ENCODE measurements at places on chromosomes 11 and 22.

- peak; percentile 17 for DNase-seq
Observed at GRCh38 chr11:67698247-67698646, 23.8 kb upstream of the ALDH3B2 start.

- no peak for DNase-seq
Observed at GRCh38 chr11:37223962-37224361, 625.9 kb upstream of the RAG2 start.

- DNase-seq = no peak
Observed at GRCh38 chr11:8610532-8611116, 16.6 kb upstream of the STK33 start.

DNA sequence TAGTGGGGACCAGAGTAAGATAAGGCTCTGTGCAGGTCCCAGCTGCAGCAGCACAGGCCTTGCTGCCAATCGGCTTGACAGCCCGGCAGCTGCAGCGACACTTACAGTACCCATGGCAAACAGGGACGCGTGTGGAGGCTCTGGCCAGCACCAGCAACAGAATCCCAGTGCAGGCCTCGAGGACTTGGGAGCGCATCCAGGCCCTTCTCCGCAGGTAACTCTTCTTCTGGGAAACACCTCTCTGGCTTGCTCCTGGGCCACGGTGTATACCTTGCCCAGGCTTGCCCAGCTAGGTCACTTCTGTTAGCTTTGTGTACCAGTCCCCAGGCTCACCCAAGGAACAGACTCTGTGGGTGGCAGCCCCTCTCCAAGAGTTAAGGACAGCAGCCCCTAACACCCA is 126.7 kb downstream of the CTTN start:
- DNase-seq = no peak

- no peak for DNase-seq
Observed at GRCh38 chr11:34855754-34856095, 60.5 kb downstream of the APIP start.

- DNase-seq = no peak
Observed at GRCh38 chr11:34651551-34651950, 30.7 kb downstream of the EHF start.

DNA sequence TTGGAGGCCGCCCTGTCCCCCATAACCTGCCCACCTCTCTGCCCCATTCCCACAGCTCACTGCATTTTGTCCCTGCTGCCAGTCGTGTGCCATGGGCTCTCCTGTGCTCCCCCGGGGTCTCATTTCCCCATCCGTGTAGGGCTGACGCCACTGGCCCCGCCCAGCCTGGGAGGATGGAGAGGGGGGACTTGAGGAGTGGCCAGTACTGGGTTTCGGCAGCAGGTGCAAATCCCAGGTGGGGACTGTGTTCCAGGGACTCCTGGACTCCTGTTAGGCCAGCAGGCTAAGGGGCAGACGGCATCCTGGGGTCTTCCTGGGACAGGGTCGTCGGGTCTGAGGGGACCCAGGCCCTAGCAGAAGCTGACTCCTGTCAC is 1.2 kb upstream of the MYO7A start:
- DNase-seq = no peak

DNA sequence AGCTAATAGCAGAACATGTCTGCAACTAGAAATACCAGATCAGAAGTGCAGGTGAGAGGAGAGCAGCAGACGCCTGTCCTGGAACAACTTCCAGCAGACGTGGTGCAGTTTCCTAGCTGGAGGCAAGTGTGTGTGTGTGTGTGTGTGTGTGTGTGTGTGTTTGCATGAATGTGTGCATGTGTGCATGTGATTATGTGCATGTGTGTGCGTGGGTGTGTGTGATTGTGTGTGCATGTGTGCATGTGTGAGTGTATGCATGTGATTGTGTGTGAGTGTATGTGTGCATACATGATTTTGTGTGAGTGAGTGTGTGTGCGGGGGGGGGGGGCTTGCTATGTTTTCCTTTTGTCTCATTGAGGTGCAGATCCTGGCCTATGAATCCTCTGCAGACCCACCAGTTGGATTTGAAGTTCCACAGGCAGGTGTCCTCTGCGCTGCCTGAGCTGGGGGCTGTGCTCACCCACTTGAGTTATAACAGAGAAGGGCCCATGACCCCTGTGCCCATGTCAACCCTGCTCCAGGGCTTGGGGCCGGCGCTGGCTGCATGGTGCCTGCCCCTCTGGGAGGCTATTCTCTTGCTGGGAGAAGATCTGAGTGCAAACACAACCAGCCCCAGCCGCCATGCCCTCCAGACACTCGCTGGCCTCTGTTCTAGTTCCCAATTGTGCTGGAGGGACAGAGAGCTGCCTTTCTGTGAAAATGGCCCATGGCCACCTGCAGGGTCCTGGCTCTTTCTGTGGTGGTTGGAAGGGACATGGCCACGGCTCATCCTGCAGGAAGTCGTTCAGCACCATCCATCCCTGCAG is 821.3 kb downstream of the BRD1 start:
- DNase-seq = no peak

GRCh38 chr11:112933970-112934369 is 27.2 kb upstream of the NCAM1 start:
- DNase-seq = no peak

- DNase-seq = no peak
Observed at GRCh38 chr11:9815486-9816136, 151.7 kb downstream of the SWAP70 start.

DNA sequence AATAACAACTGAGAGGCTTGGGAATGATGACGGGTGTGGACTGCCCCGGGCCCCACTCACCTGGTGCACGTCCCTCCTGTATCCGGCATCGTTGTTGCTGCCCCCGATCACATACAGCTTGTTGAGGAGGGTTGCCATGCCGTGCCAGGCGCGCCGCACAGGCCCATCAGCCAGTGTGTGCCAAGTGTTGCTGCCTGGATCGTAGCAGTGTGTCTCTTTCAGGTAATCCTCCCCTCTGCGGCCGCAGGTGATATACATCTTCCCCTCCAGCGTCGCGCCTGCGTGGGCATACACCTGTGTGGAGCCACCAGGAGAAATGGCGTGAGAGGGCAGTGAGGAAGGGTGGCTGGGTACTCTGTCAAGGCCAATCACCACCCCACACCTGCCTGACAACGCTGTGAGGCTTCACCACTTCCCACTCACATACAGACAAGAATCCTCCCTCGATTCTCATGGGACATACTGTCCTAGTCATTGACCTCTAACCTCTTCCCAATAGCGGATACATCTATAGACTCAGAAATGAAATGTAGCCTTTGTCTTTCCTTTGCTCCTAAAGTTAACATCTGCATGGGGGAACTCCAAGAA is 8.9 kb upstream of the SCARF2 start:
- no peak for DNase-seq

GRCh38 chr11:93477684-93478234 is 65.4 kb downstream of the SMCO4 start:
- no peak for DNase-seq

DNA sequence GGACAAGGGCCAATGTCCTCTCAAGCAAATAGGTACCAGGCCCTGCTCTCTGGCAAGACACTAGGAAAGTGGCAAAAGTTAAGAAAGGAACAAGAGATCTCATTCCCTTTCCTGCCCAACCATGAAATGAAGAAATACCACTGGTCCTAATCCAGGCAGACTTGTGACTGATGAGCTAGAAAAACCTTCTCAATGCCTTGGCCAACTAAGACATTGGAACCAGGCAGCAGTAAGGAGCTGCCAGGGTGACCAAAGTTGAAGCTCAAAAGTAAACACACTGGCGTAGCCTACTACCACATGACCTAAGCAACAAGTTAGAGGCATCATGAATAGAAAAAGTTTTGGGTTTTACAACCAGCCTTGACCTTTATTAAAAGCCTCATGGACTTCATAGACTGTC is 45.1 kb upstream of the CHST1 start:
- no peak for DNase-seq

GRCh38 chr11:33737362-33737821 is 1.2 kb upstream of the CD59 start:
- DNase-seq = no peak

GRCh38 chr11:33531743-33532181 is 168.9 kb downstream of the C11orf91 start:
- DNase-seq = no peak

Data from GM19239 (cell line).